Ascending aorta (tissue), 2 donors: ENCODE measurements at places on chromosomes 1 and 21. TPM values are rescaled to one million over a fixed set of nuclear protein-coding genes. Genes with fewer than 3 reads are reported as not detected.
A peak's percentile ranks its signal among the peaks of the same experiment; 100 is the strongest.

The GOLT1A gene
- not detected for total RNA-seq

The EPHB2 gene
- 3.2 TPM for total RNA-seq

The RNF207 gene
- 81.1 TPM for total RNA-seq

The TMEM61 gene
- total RNA-seq: not detected

The CYP4A11 gene
- total RNA-seq: not detected

The NBPF20 gene
- total RNA-seq: 2.0 TPM

DNA sequence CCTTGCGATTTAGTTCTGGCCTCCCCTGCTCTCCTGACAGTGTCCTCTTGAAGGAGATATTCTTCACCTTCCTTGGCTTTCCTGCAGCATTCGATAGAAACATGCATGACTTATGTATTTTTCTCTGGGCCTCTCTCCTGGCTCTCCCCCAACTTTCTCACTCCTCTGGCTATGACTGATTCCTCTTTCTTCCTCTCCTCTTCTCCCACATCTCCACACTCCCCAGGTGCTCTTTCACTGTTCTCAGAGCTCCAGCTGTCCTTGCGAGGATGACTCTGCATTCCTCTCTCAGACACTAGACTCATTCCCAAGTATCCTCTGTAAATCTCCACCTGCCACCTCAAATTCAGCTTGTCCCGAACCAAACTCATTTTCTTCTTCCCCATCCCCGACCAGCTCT is 18.0 kb downstream of the LRRC42 start:
- no peak overlapping the region for H3K4me3 ChIP-seq
- H3K36me3 ChIP-seq: peaks cover 72% of the 10 kb centered on the region
- H3K27me3 ChIP-seq: no peaks in the 10 kb centered on the region

DNA sequence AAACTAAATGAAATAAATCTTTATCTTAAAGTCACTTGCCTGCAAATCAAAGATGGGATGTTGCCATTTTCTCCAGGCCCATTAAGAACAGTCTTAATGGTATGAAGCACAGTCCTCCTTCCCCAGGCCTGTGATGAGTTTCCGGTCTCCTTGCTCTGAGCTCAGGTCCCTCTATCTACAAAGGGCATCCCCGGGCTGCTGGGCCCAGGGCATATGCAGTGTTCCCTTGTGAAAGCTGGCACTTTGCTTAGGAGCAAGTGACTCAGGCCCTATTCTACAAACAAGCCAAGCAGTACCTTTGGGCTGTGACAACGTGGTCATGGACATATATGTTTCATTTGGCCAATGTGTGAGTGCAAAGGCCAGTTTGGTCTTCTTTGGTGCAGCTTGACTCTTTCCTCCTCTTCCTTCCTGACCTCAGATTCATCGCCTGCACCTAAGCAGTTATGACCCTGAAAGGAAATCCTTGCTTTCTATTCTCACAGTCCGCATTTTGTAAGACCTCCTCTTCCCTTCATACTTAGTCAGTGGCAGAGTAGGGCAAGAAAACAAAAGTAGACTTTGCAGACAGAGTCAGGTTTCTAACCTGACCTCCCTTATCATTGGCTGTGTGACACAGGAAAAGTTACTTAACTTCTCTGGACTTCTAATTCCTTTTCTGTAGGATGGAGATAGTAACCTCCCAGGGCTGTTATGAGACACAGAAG is 109.5 kb downstream of the ERG start:
- no peaks in the 10 kb centered on the region for H3K27me3 ChIP-seq
- H3K27ac ChIP-seq: peak overlapping the region; percentile 5
- peaks cover 22% of the 10 kb centered on the region for H3K4me1 ChIP-seq
- no peak overlapping the region for H3K4me3 ChIP-seq
- peaks cover 17% of the 10 kb centered on the region for H3K36me3 ChIP-seq
- no peak for DNase-seq

DNA sequence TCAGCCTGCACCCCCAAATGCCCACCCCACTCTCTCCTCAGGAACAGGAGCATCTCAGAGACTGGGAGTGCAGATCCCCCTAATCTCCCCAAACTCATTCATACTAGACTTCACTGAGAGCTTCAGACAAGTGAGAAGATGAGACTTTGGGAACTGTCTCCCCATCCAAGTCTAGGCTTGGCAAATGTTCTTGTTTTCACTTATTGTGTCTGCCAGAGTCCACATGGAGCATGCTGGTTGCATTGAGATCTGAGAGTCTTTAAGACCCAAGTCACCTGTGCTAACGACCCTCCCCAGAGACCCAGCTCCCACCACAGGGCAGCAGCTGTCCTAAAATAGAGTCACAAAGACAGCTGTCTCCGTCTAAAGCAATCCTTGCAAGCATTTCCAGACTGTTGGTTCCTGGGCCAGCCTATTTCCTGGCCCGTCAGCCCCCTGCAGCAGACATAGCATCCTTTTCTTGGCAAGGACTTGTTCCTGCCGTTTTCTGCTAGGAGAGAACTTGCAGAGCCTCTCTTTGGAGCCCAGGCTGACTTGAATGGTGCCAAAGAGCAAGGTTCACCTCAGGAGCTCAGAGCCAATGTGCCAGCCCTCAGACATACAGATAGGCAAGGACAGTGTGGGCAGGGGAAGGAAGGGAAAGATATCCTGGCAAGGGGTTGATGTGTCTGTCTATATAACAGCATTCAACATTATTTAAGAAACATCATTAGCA is 1.9 kb upstream of the CNTN2 start:
- DNase-seq: no peak
- H3K36me3 ChIP-seq: no peaks in the 10 kb centered on the region
- no peak overlapping the region for H3K4me3 ChIP-seq
- H3K27ac ChIP-seq: no peak overlapping the region
- no peaks in the 10 kb centered on the region for H3K27me3 ChIP-seq

DNA sequence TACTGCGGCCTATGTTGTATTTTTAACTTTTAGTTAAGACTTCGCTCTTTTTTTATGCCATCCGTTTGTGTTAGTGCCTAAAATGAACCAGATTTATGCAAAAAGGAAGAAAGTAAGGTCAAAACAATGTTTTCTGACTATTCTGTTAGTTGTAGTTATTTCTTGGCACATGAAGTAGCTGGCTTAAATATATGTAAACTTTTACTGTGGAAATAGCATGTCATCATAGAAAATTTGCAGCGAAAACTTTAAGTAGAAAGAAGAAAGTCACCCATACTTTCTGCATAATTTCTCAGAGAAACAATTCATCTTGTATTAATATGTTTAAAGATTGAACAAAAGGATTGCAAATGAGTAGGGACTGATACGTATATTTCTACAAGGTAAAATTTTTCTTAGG is 106.4 kb downstream of the NEK7 start:
- peaks cover 9% of the 10 kb centered on the region for H3K4me1 ChIP-seq
- no peaks in the 10 kb centered on the region for H3K27me3 ChIP-seq
- H3K36me3 ChIP-seq: no peaks in the 10 kb centered on the region

- no peak for DNase-seq
- H3K36me3 ChIP-seq: peaks cover 9% of the 10 kb centered on the region
- H3K27ac ChIP-seq: peak overlapping the region; percentile 97
- H3K4me3 ChIP-seq: peak overlapping the region; percentile 100
- H3K27me3 ChIP-seq: no peaks in the 10 kb centered on the region
- peaks cover 13% of the 10 kb centered on the region for H3K4me1 ChIP-seq
These were observed 505 bp downstream of the LMNA start for GRCh38 chr1:156114919-156115513.

DNA sequence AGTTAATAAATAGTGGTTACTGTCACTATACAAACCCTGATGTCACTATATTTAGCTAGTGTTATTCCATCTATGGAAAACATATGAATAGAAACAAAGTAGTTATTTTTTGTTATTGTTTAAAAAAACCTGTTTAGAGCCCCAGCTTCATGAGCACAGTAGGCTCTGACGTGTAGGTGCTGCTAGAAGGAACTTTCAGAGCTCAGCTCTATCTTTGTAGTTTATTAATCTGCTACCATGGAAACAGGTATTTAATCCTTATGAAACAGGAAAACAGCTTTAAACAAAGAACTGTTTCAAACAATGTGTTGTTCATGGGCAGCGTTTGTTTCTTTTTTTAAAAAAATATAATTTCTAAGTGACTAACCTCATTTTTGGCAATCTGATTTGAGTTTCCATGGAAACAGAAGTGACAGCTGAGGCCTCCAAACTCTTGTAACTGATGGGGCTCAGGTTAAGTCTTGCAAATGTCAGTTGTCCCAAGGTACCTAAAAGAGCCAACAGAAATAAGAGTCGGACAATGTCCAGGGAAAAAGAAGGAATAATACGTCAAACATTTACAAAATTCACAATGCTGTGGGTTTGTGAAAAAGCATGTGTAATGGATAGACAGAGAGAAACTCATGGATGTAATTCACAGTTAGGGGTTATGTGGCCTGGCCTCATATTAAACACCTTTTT is 162.0 kb upstream of the C21orf91 start:
- H3K27me3 ChIP-seq: no peaks in the 10 kb centered on the region
- H3K4me3 ChIP-seq: no peak overlapping the region
- DNase-seq: no peak

DNA sequence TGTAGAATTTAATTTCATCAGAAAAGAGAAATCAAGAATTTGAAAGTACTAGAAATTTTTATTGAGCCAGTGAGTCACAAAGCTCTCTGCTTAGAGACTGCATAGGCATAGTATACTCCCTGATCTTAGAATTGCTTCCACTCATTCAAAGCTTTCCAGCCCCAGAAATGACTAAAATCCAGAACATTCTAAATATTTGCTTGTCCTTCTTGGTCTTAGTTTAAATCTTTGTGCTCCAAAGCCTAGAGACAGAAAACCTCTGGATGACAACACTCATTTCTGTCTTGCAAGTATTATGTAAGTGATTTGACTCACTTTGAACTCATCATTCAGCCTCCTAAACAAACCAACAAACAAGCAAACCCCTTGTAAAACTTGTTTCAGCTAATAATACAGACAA is 74.2 kb downstream of the PTPRC start:
- DNase-seq: no peak
- no peak overlapping the region for H3K4me3 ChIP-seq
- no peaks in the 10 kb centered on the region for H3K4me1 ChIP-seq
- no peak overlapping the region for H3K27ac ChIP-seq

- no peaks in the 10 kb centered on the region for H3K4me1 ChIP-seq
- H3K4me3 ChIP-seq: no peak overlapping the region
- H3K27ac ChIP-seq: no peak overlapping the region
- DNase-seq: no peak
- H3K36me3 ChIP-seq: no peaks in the 10 kb centered on the region
These were observed 857 bp upstream of the AK5 start for GRCh38 chr1:77280962-77281361.

GRCh38 chr1:14825396-14825795 is 226.9 kb downstream of the KAZN start:
- no peaks in the 10 kb centered on the region for H3K4me1 ChIP-seq
- no peaks in the 10 kb centered on the region for H3K36me3 ChIP-seq
- no peak overlapping the region for H3K27ac ChIP-seq
- H3K4me3 ChIP-seq: no peak overlapping the region
- no peaks in the 10 kb centered on the region for H3K27me3 ChIP-seq
- DNase-seq: no peak

GRCh38 chr1:150012611-150013010 is 2.1 kb upstream of the OTUD7B start:
- H3K36me3 ChIP-seq: no peaks in the 10 kb centered on the region
- H3K27ac ChIP-seq: no peak overlapping the region
- DNase-seq: no peak
- H3K4me3 ChIP-seq: no peak overlapping the region

- no peak overlapping the region for H3K4me3 ChIP-seq
- no peak for DNase-seq
- H3K27ac ChIP-seq: no peak overlapping the region
- H3K4me1 ChIP-seq: no peaks in the 10 kb centered on the region
- H3K27me3 ChIP-seq: no peaks in the 10 kb centered on the region
These were observed 13.5 kb downstream of the KCNN3 start for GRCh38 chr1:154856544-154856943.

- H3K27ac ChIP-seq: no peak overlapping the region
- H3K4me3 ChIP-seq: no peak overlapping the region
- H3K27me3 ChIP-seq: no peaks in the 10 kb centered on the region
- no peaks in the 10 kb centered on the region for H3K36me3 ChIP-seq
- DNase-seq: no peak
- peaks cover 2% of the 10 kb centered on the region for H3K4me1 ChIP-seq
These were observed 15.9 kb upstream of the S1PR1 start for GRCh38 chr1:101220906-101221305.

DNA sequence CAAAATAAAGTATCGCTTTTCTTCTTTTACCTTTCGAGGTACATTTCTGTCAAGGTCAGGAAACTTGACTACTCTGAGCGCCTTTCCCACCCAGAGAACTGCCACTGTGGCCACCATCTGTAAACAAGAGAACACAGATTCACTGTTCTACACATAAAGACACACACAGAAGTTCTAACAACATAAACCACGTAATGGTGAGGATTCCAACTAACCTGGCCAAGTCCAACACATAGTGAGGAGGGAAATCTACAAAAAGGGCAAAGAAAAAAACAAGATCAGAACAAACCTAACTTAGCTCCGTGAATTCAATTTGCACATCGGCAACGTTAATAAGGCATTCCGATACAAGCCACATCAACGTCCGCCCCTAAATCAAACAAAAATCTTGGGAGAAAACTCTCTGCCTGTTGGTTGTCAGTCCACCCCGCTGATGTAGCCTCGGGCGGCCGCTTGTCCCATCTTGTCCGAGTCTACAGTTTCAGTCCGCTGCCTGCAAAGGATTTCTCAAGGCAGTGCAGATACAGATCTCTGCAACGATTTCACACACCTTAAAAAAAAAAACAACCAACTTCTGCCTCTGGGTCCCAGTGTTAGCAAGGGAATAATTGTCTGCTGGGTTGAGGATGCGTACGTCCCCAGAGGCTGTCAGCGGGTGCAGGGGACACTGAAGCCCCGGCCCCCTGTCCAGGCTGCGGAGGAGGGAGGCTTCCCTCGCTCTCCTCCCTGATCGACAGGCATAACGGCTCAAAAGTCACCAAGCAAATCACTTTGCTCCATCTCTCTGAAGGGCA is 1.0 kb downstream of the SLC35D1 start:
- H3K36me3 ChIP-seq: peaks cover 16% of the 10 kb centered on the region
- peaks cover 17% of the 10 kb centered on the region for H3K4me1 ChIP-seq
- peak overlapping the region; percentile 93 for H3K27ac ChIP-seq
- DNase-seq: no peak
- H3K4me3 ChIP-seq: peak overlapping the region; percentile 89
- no peaks in the 10 kb centered on the region for H3K27me3 ChIP-seq

GRCh38 chr1:21514245-21514644 is 5.0 kb downstream of the ALPL start:
- H3K27ac ChIP-seq: no peak overlapping the region
- no peaks in the 10 kb centered on the region for H3K36me3 ChIP-seq

GRCh38 chr1:52676249-52676903 is 21.8 kb downstream of the COA7 start:
- DNase-seq: peak; percentile 67
- no peaks in the 10 kb centered on the region for H3K27me3 ChIP-seq
- no peaks in the 10 kb centered on the region for H3K4me1 ChIP-seq

- H3K27me3 ChIP-seq: no peaks in the 10 kb centered on the region
- peaks cover 3% of the 10 kb centered on the region for H3K4me1 ChIP-seq
- peak overlapping the region; percentile 66 for H3K27ac ChIP-seq
- H3K36me3 ChIP-seq: no peaks in the 10 kb centered on the region
These were observed 5.4 kb upstream of the LAMC2 start for GRCh38 chr1:183180634-183181056.

- H3K36me3 ChIP-seq: no peaks in the 10 kb centered on the region
- peak; percentile 63 for DNase-seq
- no peak overlapping the region for H3K4me3 ChIP-seq
- no peaks in the 10 kb centered on the region for H3K27me3 ChIP-seq
These were observed 12.7 kb upstream of the TRAF3IP3 start for GRCh38 chr1:209743145-209743482.

GRCh38 chr21:46138383-46138970 is 16.9 kb downstream of the FTCD start:
- H3K27ac ChIP-seq: no peak overlapping the region
- H3K27me3 ChIP-seq: no peaks in the 10 kb centered on the region
